ENCODE measurements at places on chromosomes 12 and 14.

DNA sequence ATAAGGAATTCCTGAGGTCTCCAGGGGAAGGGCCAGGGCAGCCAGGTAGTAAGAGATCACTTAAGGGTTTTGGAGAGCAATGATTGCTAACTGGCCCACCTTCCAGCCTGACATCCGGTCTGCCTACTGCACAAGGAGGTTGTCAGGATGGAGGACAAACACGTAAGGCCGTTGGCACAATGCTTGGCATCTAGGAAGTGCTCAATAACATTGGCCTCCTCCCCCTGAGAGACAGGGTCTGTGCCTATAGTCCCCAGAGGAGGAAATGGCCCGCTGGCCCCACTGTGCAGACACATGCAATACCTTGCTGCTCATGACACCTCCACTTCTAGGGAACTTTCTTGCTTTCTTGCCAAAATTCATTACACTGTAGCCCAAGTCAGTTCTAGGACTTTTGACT is 73.2 kb downstream of the NTF3 start:
- no peak for DNase-seq

GRCh38 chr14:72855913-72856312 is 38.0 kb downstream of the DPF3 start:
- DNase-seq: no peak

- no peak for DNase-seq
These were observed 59.2 kb upstream of the TSPAN8 start for GRCh38 chr12:71216725-71217579.

- DNase-seq: no peak
These were observed 1.6 kb downstream of the DGKA start for GRCh38 chr12:55932551-55932910.

DNA sequence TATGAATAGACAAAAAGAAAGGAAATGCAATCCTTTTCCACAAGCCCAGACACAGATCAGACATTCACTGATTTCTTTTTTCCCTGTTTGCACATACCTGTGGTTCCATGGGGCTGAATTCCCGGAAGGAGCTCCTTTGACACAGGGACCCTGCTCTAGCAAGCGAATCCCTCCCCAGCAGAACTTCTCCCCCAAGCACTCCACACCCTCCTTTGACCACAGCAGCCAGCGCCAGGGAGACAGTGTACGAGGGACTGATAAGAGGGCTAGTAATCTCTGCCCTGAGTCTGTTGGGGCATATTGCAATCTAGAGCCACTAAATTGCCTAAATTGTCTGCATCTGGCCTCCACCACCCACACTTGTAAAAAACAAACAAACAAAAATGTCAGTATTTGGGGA is 83.4 kb upstream of the NTF3 start:
- DNase-seq: no peak

GRCh38 chr12:51695241-51696010 is 104.4 kb downstream of the SCN8A start:
- DNase-seq: no peak

GRCh38 chr12:104482748-104483147 is 26.0 kb downstream of the CHST11 start:
- DNase-seq: no peak

- DNase-seq: no peak
These were observed 28.7 kb downstream of the COX8C start for GRCh38 chr14:93375673-93376156.

- no peak for DNase-seq
These were observed 68.2 kb upstream of the MUCL1 start for GRCh38 chr12:54786081-54786480.

DNA sequence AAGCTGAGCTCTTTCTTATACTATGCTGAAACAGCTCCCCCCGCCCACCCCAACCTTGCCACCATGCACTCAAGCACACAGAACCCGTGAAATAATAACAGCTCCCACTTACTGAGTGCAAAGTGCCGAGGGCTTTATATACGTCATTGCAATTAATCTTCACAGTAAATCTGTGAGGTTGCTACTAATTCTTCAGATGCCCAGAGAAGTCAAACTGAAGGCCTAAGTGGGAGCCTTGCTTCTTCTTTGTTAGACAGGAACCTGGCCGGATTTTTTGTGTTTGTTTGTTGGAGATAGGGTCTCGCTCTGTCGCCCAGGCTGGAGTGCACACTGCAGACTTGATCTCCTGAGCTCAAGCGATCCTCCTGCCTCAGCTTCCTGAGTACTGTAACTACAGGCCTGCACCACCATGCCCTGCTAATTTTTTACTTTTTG is 34.0 kb downstream of the VCPKMT start:
- DNase-seq: peak; percentile 54

GRCh38 chr14:22070119-22070982 is 396.7 kb upstream of the OR4E1 start:
- DNase-seq: peak; percentile 11

GRCh38 chr12:115799610-115800009 is 477.9 kb downstream of the MED13L start:
- no peak for DNase-seq

DNA sequence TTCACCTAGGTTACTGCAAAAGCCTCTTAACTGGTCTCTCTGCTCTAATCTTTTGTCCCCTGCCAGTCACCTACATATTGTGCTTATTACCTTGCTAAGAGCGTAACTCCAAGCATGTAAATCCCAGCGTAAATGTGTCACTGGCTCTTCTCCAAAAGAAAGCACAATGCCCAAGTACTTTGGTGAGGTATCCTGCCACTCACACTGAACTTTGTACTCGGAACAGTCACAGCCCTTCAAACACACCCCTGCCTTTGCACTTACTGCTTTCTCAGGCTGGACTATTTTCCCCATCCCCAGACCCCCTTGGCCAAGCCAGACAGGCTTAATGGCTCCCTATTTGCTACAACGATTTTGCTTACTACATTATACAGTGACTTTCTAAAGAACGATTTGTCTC is 31.7 kb downstream of the GALNT4 start:
- no peak for DNase-seq

DNA sequence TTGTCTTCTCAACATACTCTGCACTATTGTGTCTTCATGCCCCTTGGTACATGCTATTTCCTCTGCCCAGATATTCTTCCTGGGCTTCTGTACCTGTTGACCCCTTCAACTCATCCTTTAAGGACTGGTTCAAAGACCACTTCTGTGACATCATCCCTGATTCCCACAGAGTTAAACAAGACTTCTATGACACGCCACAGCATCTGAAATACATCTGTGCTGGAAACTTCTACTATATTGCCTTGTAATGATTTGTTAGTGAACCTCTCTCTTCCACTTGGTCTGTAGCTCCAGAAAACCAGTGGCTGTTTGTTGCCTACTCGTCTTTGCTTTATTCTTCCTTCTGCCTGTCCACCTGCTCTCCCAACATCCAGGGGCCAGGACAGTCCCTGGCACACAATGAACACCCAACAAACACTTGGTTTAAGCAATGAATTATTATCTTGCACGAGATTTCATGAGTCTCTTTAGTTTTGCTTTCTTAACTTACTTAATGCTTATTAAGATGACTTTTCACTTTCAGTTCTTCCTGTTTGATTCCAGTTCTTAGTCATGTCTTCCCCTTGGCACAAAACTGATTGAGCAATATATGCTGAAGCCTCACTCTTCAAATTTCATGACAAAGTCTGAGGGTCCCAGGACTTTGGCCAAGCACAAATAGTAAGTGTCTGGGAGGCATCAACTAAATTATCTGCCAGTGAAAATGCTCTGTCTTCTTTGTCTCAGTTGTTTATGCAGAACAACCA is 485.9 kb downstream of the APAF1 start:
- DNase-seq: no peak

- DNase-seq: no peak
These were observed 31.9 kb upstream of the ACSM4 start for GRCh38 chr12:7271893-7272514.

GRCh38 chr14:93035917-93036651 is 79.6 kb downstream of the ITPK1 start:
- DNase-seq: no peak

GRCh38 chr12:68292151-68292943 is 38.9 kb upstream of the IL22 start:
- no peak for DNase-seq

- DNase-seq: no peak
These were observed 2.4 kb downstream of the TIGAR start for GRCh38 chr12:4323396-4323795.

DNA sequence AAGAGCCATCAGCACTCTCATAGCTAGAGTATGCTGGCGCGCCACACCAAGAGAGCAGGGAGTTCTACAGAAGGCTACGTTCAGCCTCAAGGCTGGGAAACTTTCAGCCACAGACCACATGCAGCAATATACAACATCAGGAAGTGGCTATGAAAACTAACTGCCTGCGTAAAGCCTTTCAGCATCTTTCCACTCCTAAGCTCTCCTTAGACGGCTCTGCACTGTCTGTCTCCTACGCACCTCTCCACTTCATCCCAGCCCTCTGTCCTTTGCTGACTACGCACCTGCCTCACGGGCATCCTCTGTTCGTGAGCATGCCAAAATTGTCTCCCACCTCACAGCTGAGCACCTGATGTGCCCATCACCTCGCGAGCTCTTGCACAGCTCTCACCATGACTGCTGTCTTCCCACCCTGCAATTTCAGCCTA is 9.7 kb downstream of the MPHOSPH9 start:
- DNase-seq: peak; percentile 31

GRCh38 chr12:93158065-93158843 is 219.5 kb upstream of the NUDT4 start:
- no peak for DNase-seq

- DNase-seq: no peak
These were observed 158.4 kb upstream of the SFSWAP start for GRCh38 chr12:131552492-131552863.

- DNase-seq: no peak
These were observed 214.0 kb upstream of the BTG1 start for GRCh38 chr12:92359581-92360209.

DNA sequence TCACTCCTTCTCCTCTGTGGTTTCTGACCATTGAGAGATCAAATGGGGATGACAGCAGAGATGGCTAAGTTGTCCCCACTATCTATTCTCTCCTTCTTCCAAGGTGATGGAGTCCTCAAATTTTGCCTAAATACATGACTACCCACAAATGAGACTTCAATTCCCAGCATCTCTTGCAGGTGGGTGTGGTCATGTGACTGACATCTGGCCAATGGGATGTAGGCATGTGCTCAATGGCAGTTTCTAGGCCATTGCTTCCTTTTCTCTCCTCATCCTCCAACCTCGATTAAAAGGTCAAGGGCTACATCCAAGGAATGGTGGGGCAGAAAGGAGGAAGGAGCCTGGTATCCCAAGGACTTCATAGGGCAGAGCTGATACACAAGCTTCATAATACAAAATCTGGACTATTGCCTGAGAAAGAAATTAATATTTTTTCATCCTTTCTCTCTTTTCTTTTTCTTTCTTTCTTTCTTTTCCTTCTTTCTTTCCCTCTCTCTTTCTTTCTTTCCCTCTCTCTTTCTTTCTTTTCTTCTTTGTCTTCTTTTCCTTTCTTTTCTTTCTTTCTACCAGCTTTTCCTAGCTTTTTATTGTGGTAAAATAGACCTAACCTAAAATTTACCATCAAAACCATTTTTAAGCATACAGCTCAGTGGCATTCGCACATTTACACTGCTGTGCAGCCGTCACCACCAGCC is 100.9 kb upstream of the PRB2 start:
- DNase-seq: no peak

- no peak for DNase-seq
These were observed 3.8 kb downstream of the ZBTB42 start for GRCh38 chr14:104804481-104805325.

GRCh38 chr12:49762468-49762847 is 21.1 kb downstream of the TMBIM6 start:
- no peak for DNase-seq

GRCh38 chr12:81381951-81382350 is 304.1 kb downstream of the ACSS3 start:
- DNase-seq: no peak

- DNase-seq: no peak
These were observed 4.1 kb downstream of the CIPC start for GRCh38 chr14:77102154-77102553.

DNA sequence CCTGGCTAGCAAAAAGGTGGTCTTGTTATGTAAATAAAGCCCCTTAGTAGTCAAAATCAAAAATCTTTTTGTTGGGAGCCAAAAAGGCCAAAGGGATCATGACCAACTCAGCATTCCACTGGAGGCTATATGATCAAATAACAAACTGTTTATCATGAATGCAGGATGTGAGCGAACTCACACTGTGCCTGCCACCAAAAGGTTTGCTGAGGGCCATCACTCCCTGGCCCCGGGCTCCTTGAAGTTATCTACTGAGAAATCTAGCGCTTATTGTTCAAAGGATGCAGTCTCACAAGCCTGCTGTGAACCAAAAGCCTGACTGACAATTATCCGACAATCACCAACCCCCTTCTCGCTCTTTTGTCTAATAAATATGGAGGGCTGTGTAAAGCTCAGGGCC is 107.2 kb upstream of the DDHD1 start:
- no peak for DNase-seq

- no peak for DNase-seq
These were observed 45.3 kb downstream of the BEGAIN start for GRCh38 chr14:100541621-100542560.

DNA sequence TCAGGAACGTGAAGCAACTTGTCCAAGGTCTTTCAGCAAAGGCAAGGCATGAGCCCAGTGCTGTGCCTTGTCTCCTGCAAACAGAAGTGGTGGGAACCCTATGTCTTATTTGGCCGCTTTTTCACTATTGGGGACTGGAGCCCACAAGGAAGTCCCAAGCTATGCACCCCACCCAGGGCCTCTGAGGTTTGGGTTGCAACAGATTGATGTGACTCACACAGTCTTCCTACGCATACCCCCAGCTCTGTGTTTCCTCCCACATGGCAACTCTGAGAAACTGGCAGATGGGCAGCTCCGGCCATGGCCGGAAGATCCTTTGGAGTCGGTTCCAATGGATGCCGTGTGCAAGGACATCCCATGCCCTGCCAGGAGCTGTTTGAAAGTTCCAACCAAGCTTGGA is 28.3 kb upstream of the CMKLR1 start:
- DNase-seq: no peak

DNA sequence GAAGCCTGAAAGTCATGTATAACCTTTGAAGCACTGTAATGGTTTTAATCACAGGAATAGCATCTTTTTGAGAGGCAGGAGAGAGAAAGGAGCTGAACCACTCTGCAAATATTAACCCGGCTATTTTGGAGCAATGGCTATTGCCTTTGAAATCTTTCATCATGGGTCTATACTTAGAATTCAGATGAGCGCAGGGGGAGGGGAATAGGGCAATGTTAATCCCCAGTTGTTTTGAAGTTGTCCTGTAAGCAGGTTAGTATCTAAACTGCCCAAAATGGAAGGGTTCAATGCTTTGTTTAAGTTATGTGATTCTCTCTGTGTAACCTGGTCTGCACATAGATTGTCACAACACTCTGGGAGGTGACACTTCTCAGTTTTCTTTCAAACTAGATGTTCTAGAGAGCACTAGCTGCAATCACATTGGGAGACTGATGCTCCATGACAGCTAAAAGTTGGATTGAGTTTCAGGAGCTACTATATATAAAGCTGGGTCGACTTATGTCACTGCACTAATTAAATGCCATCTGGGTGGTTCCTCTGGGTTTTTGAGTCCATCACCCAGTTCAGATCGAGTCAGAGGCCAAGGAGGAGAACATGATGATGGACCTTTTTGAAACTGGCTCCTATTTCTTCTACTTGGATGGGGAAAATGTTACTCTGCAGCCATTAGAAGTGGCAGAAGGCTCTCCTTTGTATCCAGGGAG is at the start of gene MYF6:
MYF6 (plus strand) TSS at position 509 of the 704 bp plus-strand sequence; CDS start at position 595, 86 bp downstream.
- DNase-seq: no peak

Data from T-helper 17 cell (primary cell).